Activated CD8-positive, alpha-beta T cell treated with anti-CD3 and anti-CD28 coated beads, Interleukin-2, amount 10 ng/mL, durations not matched to agents 7 days and 5 days (primary cell): ENCODE measurements at places on chromosomes 11 and 22. TPM values are rescaled to one million over a fixed set of nuclear protein-coding genes. Genes with fewer than 3 reads are reported as not detected.

DNA sequence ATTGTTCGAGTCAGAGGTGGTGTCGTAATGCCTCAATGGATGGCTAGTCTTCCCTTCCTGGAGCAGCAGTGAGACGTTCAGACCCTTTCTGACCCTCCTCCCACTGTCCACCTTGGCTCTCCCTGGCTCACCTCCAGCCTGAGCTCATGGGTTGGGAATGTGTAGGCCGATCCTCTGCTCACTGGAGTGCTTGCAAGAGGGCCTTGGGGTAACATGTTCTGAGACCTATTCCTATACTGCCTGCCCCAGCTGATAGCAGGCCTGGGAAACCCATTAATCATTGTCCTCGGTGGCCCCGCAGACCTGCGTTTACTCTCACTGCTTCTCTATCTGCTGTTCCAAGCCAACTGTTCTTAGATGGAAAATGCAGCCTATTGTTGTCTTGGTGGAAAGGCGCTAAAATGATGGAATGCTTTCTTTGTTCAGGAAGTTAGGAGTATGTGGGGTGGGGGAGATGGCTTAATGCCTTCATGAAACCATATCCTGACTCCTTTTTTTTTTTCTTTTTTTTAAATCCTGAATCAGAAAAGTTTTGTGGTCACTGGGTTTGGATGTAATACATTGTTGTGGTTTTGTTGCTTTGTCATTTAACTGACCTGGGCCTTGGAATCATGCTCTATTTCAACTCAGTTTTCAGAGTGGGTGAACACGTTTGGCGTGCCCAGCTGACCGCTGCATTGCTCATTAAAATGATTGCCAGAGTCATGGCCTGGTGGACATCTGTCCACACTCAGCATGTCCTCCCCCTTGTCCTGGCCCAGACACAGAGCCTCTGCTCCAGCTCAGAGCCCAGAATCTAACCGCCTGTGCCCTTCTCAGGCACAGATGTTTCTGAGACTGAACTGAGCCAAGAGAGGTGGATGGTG lies 72.5 kb downstream of the MICAL2 start:
- no peak for DNase-seq

- DNase-seq: no peak
Measured at GRCh38 chr11:2314525-2315394, 12.9 kb downstream of the TSPAN32 start.

- no peak for DNase-seq
Measured at GRCh38 chr11:48050304-48050703, 69.9 kb downstream of the PTPRJ start.

DNA sequence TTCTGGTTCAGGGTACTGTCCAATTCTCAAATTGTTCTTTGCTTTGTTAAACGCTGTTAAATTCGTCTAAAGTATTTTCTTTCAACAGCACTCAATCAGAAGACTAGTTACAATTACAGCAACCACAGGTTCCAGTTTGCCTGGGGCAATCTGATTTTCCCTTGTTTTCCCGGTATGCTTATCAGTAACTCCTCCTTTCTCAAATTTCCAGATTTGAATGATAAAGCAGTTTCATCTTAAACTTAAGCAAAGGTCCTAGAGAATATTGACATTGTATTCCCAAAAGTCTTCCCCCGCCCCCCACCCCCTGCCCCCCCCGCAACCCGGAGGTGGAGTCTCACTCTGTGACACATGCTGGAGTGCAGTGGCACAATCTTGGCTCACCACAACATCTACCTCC lies 10.5 kb upstream of the USP28 start:
- no peak for DNase-seq

- DNase-seq: no peak
Measured at GRCh38 chr11:44857490-44858090, 93.1 kb downstream of the TP53I11 start.

DNA sequence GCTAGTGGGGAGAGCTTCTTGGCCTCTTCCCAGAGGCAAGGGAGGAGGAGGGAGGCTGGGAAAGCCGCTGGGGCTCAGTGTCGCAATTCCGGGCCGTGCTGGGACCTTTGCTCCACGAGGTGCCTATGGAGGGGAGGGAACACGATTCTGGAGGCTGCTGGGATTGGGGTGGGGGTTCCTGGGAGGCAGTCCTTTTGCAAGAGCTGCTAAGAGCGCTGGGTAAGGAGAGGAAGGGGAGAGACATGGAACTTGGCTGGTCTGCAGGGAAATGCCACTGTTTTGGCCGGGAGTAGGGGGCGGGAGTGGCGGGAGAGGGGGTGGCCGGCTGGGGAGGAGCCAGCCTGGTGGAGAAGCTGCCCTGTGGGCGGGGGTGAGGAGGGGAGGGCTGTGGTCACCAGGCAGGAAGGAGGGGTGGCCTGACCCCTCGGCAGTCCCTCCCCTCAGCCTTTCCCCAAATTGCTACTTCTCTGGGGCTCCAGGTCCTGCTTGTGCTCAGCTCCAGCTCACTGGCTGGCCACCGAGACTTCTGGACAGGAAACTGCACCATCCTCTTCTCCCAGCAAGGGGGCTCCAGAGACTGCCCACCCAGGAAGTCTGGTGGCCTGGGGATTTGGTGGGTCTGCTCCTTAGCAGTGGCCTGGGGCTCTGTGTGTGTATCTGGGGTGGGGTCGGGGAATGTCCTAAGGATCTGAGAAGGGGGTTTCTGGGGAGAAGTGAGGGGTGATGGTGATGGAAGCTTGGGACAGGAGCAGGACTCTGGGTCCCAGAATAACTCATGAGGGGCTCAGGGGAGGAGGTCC lies at the start of gene NR1H3:
Gene NR1H3 (plus strand): TSS at position 480 of the 800 bp plus-strand sequence. CDS start 1,221 bp downstream, outside the sequence.
- DNase-seq: no peak

DNA sequence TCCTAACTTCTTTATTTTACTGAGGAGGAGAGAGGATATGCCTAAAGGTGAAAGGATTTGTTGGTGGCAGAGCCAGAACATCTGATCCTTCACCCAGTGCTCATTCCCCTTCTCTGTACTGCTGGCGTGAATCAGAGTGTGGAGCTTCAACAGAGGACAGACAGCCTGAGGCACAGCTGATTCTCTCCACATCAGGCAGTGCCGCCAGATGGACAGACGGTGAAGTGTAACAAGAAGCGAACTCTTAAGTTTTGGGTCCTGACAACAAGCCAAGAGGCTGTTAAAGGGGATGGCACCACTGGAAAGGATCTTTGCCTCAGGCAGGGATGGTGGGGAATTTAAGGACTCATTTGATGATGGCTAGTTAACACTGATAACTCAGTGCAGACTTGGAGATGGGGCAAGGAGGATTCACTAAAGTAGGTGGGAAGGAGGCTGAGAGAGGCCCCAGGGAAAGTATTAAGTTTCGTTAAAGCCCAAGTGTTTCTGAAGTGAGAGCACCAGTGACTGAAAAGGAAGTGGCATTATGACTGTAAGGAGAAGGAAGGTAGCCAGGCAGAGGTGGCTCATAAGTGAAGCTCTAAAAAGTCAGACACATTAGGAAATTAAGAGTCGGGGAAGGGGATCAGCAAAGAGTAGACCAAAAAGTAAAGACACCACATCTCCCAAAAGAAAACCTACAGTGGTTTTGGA lies 81.3 kb downstream of the CLPB start:
- no peak for DNase-seq

GRCh38 chr22:46757104-46757503 lies 5.3 kb upstream of the TBC1D22A start:
- DNase-seq: no peak

DNA sequence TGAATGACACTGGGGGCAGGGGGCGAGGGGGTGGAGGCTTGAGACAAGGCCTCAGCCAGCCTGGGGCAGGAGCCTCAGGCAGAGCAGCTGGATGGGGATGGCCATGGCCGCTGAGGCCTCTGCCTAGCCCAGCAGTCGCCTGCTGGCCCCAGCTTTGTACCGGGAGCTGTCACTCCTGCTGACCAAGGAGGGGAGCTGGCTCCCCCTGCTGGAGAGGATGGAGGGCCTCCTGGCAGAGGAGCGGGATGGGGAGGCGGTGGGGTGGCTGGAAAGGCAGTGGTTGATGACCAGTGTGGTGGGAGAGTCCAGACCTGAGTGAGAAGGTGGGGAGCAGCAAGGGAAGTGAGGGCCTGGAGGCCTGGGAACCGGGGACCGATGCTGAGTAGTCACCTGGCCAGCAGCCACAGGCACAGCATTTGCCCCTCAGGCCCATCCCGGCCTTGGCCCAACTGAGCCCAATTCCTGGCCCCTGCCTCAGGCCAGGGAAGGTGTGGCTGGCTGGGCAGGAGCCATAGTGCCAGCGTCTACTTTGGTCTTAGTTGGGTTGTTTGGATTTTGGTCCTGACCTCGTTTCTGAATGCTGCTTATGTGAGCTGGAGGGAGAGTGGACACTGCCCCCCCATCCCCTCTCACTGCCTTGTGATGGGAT lies 6.0 kb upstream of the SUSD2 start:
- DNase-seq: peak; percentile 70

DAGLA gene
- not detected for total RNA-seq

OTUB1 gene
- 93.7 TPM for total RNA-seq

APOA5 gene
- total RNA-seq: not detected

CAPN1 gene
- total RNA-seq: 179 TPM
